ENCODE measurements at places on chromosomes 1 and 21.

GRCh38 chr21:38321568-38321967 lies 64.8 kb downstream of the KCNJ15 start:
- no peak for DNase-seq

- no peak for DNase-seq
These were observed 104.6 kb upstream of the TTC34 start for GRCh38 chr1:2906085-2906484.

DNA sequence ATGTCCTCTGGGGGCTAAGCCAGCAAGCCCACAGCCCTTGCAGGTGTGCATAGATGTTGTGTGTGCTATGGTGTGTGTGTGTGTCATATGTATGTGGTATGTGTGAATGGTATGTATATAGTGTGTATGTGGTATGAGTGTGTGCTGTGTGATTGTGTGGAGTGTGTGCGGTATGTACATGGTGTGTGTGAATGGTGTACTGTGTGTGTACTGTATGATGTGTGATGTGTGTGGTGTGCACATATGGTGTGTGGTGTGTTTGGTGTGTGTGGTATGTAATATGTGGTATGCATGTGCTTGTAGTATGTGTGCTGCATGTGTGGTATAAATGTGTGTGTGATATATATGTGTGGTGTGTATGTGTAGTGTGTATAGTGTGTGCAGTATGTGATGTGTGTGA lies 107.0 kb downstream of the CAPN8 start:
- DNase-seq = no peak

GRCh38 chr1:66359269-66359668 lies 174.7 kb upstream of the SGIP1 start:
- no peak for DNase-seq

GRCh38 chr1:26034504-26035202 lies 11.3 kb downstream of the SLC30A2 start:
- DNase-seq = no peak

- DNase-seq = no peak
These were observed 143.2 kb downstream of the MIS18A start for GRCh38 chr21:32135401-32136363.

- DNase-seq = no peak
These were observed 39.0 kb downstream of the SLC44A3 start for GRCh38 chr1:94859174-94859573.

- no peak for DNase-seq
These were observed 156.7 kb downstream of the DMRTA2 start for GRCh38 chr1:50266509-50266908.

DNA sequence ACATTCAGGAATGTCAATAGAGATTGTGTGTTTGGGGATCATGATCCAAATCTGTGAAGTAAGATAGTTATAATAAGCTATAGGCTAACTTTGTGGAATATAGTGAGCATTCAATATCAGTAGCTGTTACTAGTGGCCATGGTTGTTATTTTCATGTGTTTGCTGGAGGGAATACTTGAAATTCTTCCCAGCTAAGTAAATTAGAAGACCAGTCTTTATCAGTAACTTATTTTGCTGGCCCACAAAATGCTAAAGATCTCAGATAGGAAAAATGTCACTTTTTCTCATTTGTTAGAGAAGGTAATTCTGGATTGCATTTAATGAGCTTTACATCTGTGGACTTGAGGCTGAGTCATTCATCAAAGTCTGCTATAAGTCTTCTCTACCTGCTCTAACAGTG lies 156.1 kb upstream of the LRRC7 start:
- DNase-seq = no peak

DNA sequence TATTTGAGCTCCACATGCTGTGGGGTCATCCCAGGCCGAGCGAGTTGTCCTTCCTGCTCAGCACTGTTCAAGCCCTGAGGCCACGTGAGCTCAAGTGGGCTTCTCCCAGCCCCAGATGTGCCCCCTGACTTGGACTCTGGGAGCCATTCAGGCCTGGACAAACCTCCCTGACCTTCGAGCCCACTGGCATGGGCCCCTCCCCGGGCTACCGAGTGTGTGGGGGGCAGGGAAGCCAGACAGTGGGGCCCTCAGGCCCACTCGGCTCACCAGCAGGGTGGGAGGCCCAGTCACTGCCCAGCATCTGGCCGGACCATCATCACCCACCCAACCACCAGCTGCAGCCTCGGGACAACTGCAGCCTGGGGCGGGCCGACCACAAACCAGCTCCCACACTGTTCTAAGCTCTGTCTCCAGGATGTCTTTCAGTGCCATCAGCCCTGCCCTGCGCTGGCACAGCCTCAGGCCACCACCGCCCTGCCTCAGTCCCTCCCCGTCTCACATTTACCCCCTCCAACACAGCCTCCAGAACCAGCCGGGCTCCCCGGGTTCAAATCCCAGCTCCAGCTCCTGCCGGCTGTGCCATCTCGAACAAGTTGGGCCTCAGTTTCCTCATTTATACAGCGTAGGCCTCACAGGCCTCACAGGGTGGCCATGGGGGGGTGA lies 20.9 kb upstream of the PLEKHG5 start:
- DNase-seq = no peak

GRCh38 chr1:226309398-226310244 lies 657 bp upstream of the LIN9 start:
- no peak for DNase-seq

DNA sequence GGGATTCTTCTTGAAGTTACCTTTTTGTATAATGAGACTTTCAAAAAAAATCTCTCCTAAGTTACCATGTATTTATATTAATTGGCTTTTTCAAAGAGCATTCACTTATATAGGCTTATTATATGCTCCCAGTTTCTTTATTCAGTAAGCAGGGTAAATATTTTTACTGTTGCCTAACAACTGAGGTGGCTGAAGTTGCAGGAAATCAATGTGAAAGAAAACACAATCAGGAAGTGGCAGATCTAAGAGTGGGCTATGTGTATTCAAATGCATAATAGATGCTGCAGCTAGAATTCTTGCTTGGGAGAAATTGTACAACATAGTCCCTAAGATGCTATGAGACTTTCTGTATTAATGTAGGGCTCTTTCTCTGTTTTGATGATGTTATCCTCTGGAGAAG lies 606.9 kb downstream of the NUF2 start:
- no peak for DNase-seq

- no peak for DNase-seq
These were observed 17.8 kb upstream of the PGM1 start for GRCh38 chr1:63575340-63575826.

DNA sequence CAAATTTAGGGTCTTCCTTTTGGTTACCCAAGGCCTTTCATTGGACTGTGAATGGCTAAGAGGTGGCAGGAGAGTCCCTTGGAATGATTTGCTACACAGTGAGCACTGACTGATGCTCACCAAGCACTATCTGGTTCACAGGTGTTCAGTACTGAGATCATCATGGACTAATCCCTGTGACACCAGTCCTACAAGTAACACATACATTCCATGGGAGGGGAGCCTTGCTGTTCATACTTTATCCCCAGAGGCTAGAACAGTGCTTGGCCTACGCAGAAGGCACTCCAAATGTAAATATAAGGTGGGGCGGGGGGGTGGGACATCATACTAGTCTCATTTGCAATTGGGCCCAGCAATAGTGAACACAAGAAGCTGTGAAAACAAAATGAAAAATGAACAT lies 20.5 kb upstream of the TMEM200B start:
- DNase-seq = no peak

DNA sequence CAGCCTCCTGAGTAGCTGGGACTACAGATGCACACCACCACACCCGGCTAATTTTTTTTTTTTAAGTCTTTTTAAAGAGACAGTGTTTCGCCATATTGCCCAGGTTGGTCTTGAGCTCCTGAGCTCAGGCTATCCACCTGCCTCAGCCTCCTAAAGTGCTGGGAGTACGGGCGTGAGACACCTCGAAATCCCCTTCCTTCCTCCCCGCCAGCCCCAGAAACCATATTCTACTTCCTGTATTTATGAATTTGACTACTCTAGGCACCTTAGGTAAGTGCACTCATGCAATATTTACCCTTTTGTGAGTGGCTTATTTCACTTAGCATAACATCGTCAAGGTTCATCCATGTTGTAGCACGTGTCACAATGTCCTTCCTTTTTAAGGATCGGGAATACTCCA lies 6.9 kb upstream of the LRP8 start:
- DNase-seq = no peak

DNA sequence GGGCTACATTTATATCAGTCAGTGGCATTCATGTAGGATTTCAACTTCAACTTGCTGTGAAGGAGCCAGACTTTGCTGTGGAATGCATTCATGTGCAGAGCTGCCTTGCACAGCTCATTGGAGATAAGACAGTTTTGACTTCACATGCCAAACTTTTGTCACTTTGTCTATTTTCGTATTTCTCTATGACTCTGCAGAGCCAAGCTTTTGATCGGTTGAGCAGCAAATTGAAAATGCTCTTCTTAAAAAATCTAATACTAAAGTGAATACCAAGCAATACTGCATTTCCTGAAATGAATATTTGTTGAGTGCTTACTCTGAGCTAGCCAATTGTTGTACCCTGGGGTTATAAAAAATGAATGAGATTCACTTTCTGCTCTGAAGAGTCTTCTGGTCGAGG lies 388.7 kb downstream of the ST6GALNAC3 start:
- DNase-seq = no peak

- DNase-seq = no peak
These were observed 53.0 kb downstream of the HMCN1 start for GRCh38 chr1:185787238-185787637.

- DNase-seq = no peak
These were observed 103.3 kb downstream of the CYYR1 start for GRCh38 chr21:26469789-26470188.

- DNase-seq = no peak
These were observed 78.7 kb downstream of the SETD4 start for GRCh38 chr21:35981514-35982070.

GRCh38 chr1:234107416-234108021 lies 203.0 kb downstream of the SLC35F3 start:
- DNase-seq = no peak

DNA sequence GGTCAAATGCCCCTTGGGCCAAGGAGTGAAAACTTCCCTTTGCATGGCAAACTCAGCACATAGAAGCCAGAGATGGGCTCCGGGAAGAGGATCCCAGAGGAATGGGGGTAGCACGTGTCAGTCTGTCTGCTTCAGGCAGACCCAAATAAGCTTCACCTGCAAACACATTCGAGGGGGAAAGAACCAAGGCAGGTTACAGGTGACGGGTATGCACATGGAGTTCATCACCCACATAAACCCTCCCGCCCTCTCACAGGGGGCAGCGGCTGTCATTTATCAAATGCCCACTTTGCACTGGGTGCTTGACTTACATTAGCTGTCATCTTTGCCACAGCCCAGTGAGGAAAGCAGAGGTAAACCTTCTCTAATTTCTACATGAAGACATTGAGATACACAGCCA lies 73.0 kb upstream of the TLR5 start:
- no peak for DNase-seq

GRCh38 chr1:68959461-68960030 lies 462.7 kb upstream of the DEPDC1 start:
- DNase-seq = no peak

DNA sequence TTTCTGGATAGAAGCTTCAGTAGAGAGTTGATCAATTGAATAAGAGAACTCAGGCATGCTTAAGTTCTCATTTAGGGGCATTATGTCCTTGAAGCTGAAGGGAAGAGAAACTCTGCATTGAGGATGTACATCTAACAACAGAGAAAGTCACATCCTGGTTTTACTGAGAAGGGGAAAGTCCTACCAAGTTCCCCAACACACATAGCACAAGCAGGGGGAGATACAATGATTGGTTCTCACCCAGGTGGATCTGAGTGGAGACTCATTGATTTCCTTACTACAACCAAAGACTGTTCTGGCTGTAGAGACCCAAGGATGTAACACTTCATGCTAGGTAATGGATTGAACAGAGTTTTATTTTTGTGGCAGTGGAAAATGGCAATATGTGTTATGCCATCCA lies 1.0 kb upstream of the KRTAP20-1 start:
- DNase-seq = no peak

- no peak for DNase-seq
These were observed 46.6 kb downstream of the FCRL5 start for GRCh38 chr1:157505481-157506272.

DNA sequence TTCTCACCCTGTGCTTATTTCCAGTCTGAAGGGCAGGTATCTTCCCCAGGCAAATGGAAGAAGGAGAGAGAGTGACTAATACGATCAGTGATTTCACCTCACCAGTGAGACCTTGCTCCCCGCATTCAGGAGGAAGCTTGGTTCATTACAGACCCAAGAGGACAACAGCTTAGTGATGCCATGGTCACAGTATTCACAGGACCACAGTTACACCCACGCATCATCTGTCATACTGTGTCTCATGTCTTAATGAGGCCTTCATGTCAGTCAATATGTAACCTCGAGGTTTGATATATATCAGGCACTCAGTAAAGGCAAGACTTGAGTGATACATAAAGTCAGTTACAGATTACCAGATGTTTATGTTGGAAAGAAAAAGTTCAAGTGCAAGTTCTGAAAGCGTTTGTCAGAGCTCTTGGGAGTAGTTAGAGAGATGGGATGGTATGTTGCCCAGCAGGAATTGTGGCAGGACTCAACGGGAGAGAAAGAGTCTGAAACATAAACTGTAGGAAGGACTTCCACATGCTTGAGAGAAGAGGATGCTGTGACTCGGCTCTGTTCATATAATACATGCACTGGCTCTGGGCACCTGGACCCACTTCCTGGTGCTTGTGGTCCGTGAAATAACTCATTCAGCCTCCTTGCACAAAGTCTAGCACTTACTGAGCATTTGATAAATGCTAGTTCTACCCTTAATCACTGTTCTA lies 33.3 kb downstream of the GNPAT start:
- no peak for DNase-seq

DNA sequence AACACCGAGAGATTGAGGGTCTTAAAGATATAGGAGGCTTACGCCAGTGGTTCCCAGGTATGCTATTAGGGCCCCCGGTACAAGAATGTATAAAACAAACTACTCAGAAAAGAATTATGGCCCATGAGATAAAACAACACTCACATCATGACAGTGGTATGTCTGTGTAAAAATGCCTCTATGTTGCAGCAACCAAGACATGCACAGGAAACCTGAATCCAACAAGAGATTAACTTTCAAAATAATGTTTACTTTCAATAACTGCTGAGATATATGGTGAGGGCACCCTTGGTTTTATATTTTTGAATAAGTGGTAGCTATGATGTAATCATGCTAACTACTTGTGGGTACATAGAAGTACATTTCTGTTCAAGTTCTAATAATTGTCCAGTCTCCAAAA lies 74.9 kb downstream of the PUM1 start:
- no peak for DNase-seq

- DNase-seq = no peak
These were observed 12.6 kb downstream of the RIMKLA start for GRCh38 chr1:42392967-42393848.

DNA sequence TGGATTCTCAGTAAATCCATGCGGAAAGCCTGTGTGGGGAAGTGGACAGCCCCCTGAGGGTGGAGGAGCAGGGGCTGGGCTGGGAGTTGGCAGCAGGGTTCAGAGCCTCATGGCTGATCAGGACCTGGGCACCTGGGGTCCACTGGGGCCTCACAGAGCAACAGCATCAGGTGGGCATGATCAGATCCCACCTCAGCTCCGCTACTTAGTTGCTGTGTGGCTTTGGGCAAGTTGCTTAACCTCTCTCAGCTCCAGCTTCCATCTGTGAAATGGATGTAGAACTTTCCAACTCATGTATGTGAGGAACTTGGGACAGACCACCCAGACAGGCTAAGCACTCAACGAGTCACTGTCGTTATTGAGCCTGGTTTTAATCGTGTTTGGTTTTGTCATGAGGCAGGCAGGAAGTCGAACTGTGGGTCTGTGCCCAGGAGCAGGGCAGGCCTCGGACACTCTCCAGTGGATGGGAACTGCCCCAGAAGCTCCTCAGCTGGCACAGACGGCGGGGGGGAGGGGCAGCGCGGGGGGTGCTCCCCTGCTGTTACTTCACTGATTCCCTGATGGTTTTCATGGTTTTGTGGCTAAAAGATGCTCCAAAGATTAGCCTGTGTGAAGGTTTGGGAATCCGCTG lies 155.8 kb upstream of the TMEM51 start:
- no peak for DNase-seq

All from stimulated activated CD8-positive, alpha-beta memory T cell treated with anti-CD3 and anti-CD28 coated beads, Interleukin-7, amount 100 ng/mL, for 24 hours (primary cell).